ENCODE measurements at places on chromosomes 1 and 21.

GRCh38 chr21:36627242-36627641 lies 71.7 kb upstream of the SIM2 start:
- no peak for DNase-seq

- DNase-seq: no peak
Observed at GRCh38 chr21:17440969-17441368, 71.9 kb upstream of the CXADR start.

DNA sequence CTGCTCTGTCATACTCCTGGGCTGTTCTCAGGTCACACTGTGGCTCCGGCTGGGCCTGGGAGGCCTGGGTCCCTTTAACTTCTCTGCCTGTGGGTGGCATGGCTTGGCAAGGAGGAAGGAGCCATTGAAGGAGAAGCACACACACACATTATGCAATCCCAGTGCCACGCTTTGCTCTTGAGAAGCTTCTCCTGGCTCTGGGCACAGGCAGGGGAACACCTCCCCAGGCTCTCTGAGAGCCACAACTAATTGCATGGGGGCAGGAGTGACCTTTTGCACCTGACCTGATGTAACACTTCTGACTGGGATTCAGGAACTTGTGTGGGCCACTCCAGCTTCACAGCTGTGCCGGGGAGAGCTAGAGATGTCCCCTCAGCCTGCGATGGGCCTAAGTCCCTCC lies 23.1 kb downstream of the LGR6 start:
- no peak for DNase-seq

DNA sequence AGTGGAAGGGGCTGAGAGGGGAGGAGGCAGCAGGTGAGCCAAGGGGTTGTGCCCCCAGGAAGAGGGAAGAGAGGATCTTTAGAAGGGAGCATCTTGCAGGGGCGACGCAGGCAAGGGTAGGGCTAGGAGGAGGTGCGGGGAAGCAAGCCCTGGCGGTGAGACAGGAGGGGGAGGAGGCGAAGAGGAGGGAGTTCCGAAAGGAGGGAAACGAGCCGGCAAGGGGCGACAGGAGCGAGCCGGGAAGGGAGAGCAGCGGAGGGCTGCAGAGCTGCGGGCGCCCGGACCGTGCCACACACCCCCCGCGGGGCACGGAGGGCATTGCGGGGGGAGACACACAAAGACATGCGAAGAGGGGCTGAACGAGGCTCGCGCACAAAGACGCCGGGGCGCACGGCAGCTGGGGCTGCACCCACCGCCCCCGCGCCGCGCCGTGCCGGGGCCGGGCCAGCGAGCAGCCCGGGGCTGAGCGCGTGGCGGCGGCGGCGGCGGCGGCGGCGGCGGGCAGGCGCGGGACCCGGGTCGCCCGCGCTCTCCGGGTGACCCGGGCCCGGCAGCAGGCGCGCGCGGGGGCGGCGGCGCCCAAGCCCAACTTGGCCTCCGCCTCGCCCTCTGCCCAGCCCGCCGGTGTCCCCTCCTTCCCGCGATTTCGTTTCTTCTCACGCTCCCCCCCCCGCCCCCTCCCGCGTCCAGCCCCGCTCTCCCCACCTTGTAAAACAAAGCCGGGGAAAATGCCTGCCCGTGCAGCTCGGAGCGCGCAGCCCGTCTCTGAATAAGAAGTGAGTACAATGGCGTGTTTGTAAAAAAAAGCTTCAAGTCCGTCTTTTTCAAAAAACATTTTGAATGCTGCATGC lies at the start of gene KCNK2:
KCNK2 (plus strand) TSS at position 206 of the 851 bp plus-strand sequence. CDS start 649 bp downstream, outside the sequence.
- no peak for DNase-seq

GRCh38 chr1:179706339-179706941 lies 36.7 kb upstream of the FAM163A start:
- DNase-seq: no peak

- DNase-seq: no peak
Observed at GRCh38 chr1:61844006-61844405, 101.7 kb downstream of the PATJ start.

DNA sequence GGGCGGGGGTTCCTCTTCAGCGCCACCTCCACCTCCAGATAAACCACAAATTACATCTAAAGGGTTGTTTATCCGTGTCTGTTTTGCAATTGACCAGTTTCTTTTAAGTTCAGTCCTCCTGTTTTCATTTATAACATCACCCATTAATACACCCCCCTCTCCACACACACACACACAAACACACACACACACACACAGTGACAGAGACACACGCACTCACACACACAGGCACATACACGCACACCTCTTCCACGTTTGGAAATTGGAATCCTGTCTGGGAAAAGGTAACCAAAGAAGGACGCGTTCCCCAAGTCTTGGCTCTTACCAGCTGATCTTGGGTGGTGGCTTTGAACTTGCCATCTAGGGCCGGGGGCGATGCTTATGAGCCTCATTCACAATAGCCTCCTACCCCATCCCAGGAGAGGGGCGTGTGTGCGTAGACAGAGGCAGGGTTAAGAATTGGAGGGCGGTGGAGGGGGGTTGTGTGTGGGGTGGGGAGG lies 442 bp upstream of the CSMD2 start:
- no peak for DNase-seq

GRCh38 chr1:117719004-117719403 lies 113.2 kb downstream of the TENT5C start:
- no peak for DNase-seq

Measured in NK-92 treated with Interleukin-12 subunit alpha and Interleukin-12 subunit beta, amount 100 ng/mL, for 24 hours (cell line).